Sigmoid colon (tissue), 7 donors: ENCODE measurements at places on chromosomes 3 and 15. TPM values are rescaled to one million over a fixed set of nuclear protein-coding genes. Genes with fewer than 3 reads are reported as not detected.

RASGRF1 gene
- 0.46 TPM for polyA plus RNA-seq

TM4SF4 gene
- polyA plus RNA-seq = 0.92 TPM

LMAN1L gene
- not detected for polyA plus RNA-seq

DPPA2 gene
- polyA plus RNA-seq = not detected

OCA2 gene
- not detected for polyA plus RNA-seq

SLC27A2 gene
- 16.6 TPM for polyA plus RNA-seq

ISLR2 gene
- 1.1 TPM for polyA plus RNA-seq

TP63 gene
- polyA plus RNA-seq = not detected

SLC22A13 gene
- polyA plus RNA-seq = not detected

ZNF620 gene
- polyA plus RNA-seq = 2.0 TPM

PLSCR1 gene
- 88.9 TPM for polyA plus RNA-seq

TMEM40 gene
- 0.60 TPM for polyA plus RNA-seq

DZIP1L gene
- polyA plus RNA-seq = 1.7 TPM

PPP1R14D gene
- polyA plus RNA-seq = 212 TPM

MESP2 gene
- not detected for polyA plus RNA-seq

ITIH1 gene
- polyA plus RNA-seq = not detected

PLA2G4B gene
- not detected for polyA plus RNA-seq

HRH1 gene
- 8.3 TPM for polyA plus RNA-seq

GCSAM gene
- not detected for polyA plus RNA-seq

REC114 gene
- polyA plus RNA-seq = not detected

SLC24A5 gene
- not detected for polyA plus RNA-seq

FAM107A gene
- polyA plus RNA-seq = 18.1 TPM

MESP1 gene
- 10.2 TPM for polyA plus RNA-seq

ZIC1 gene
- not detected for polyA plus RNA-seq

HYAL3 gene
- polyA plus RNA-seq = 2.8 TPM

FAM81A gene
- polyA plus RNA-seq = 2.8 TPM

NAALADL2 gene
- polyA plus RNA-seq = 2.3 TPM

SPTSSB gene
- 0.46 TPM for polyA plus RNA-seq

ZPLD1 gene
- 0.09 TPM for polyA plus RNA-seq

CNTN4 gene
- 2.3 TPM for polyA plus RNA-seq

SEMA7A gene
- not detected for polyA plus RNA-seq

CRABP1 gene
- polyA plus RNA-seq = not detected
